ENCODE measurements at places on chromosomes 3 and 15.

- DNase-seq, result no peak
Measured at GRCh38 chr15:63495780-63496488, 8.5 kb upstream of the USP3 start.

DNA sequence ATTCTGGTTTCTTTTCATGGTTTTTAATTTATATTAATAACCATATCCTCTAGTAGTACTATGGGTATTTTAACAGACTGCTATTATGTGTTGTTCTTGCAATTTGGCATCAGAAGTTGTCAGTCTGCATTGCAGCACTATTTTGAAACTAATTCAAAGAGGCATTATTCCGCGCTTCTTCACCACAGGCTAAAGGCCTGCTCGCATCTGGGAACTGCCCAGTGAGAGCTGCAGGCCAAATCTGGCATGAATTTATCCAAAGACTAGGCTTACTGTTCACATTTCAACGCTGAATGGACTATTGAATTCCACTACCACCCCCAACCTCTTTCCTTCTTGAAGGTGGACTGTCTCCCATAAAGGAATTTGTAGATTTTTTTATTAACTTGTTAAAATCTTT lies 310.4 kb upstream of the NR2F2 start:
- no peak for DNase-seq

DNA sequence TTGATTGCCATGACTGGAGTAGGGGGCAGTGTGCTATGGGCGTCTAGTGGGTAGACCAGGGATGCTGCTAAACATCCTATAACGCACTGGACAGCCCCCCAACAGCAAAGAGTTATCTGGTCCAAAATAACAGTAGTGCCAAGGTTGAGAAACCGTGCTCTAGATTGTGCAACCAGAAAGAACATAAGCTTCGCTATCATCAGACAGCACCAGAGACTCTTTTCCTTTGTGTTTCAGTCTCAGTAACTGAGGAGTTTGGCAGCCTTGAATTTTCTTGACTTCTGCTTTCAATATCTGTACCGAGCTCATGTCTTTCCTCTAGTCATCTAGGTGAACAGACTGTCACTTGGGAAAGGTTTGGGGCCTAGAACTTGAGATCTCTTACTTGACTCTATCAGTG lies 8.8 kb downstream of the ARID3B start:
- DNase-seq, result no peak

DNA sequence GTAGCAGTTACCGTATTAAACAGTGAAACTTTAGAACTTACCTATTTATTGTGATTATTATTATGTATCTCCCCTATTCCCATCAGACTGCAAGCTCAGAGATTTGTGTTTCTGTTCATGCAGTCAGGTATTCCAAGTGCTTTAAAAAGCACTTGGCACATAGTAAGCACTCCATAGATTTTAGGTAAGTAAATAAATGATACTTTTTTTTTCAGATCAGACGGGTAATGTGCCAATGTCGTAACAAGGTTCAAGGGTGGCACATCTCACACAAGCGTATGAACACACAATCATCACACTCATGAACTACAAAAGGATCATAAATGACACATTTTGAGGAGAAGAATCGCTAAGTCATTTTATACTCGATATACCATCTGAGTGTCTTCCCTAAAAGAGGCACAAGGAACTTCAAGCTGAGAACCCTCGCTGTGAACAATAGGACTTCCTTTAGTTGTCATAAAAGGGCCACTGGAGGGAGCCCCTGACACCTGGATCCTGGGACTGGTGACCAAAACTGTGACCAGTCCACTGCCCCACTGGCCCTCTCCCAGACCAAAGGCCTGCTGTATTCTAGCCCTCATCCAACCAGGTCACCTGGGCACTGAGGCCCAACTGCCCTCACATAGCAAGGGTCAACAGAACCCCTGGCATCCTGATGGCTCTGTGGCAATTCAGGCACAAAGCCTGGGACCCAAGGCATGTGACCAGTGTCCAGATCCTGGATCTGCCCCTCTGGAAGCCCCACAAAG lies 32.1 kb downstream of the KIF9 start:
- DNase-seq, result peak; percentile 25

- DNase-seq, result no peak
Measured at GRCh38 chr3:49701388-49702077, 12.2 kb downstream of the RNF123 start.
